ENCODE measurements at places on chromosomes 4 and X.
A peak's percentile ranks its signal among the peaks of the same experiment; 100 is the strongest.

GRCh38 chr4:157220371-157220881 is at the start of gene GRIA2:
GRIA2 (plus strand) TSS chr4:157220728; CDS start chr4:157221043, 315 bp downstream.
- DNase-seq, result peak; percentile 28

DNA sequence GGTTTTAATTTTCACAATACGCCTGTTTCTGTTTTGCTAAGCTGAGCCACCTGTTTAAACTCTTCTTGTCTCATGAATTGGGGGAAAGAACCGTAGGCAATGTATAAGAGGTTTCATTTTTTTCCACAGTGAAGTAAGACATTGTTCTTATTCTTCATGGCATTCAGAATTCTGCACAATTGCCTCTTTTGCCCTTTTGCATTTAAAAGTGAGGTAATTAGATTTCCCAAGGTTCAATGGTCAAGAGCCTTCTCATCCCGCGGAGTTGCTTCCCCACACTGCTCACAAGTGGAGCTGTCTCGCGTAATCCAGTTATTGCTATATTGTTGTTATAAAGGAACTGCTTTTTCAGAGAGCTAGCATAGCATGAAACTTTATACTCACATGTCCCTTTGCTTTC is 90.9 kb upstream of the SPRY1 start:
- peak; percentile 68 for DNase-seq

GRCh38 chr4:7733201-7733600 is 206.5 kb downstream of the AFAP1 start:
- no peak for DNase-seq

DNA sequence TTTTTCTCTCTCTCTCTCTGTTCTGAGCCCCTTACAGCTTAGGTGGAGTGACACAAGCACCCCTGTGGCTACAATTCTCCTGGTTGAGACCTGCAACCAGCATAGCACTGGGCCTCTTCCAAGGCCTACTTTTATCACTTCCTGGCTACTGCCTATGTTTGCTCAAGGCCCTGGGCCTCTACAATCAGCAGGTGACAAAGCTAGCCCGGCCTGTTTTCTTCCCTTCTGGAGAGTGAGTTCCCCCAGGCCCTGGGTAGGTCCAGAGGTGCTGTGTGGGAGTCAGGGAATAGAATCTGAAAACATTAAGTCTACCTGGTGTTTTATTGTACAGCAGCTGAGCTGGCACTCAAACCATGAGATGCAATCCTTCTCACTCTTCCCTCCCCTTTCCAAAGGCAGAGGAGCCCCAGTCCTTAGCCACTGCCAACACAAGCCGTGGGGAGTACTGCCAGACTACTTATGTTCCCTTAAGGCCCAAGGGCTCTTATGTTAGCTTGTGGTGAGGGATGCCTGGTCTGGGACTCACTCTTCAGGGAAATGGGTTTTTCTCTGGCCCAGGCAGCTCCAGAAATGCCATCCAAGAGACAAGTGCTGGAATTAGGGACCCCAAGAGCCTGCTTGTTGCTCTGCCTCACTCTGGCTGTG is 23.8 kb upstream of the MAGEC3 start:
- DNase-seq, result no peak

GRCh38 chrX:38806875-38807621 is 5.8 kb downstream of the MID1IP1 start:
- no peak for DNase-seq

DNA sequence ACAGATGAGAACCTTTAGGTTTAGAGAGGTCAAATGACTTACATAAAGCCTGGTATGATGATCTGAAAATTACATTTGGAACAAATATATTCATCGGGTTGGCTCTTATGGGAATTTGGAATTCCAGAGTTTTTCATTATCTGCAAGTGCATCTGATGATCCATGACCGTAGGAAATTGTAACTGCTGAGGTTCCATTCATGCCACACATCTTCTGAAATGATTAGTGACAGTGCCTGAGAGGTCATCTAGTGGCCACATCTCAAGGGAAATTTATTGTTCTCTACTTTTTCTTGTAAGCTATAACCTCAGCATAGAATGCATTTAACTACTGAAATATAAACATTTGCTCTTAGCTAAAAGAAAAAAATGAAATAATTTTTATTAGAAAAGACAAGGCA is 105.8 kb upstream of the NWD2 start:
- no peak for DNase-seq

GRCh38 chr4:102541697-102542096 is 40.5 kb downstream of the NFKB1 start:
- peak; percentile 62 for DNase-seq

GRCh38 chrX:46553935-46554334 is 8.7 kb upstream of the ZNF674 start:
- no peak for DNase-seq

DNA sequence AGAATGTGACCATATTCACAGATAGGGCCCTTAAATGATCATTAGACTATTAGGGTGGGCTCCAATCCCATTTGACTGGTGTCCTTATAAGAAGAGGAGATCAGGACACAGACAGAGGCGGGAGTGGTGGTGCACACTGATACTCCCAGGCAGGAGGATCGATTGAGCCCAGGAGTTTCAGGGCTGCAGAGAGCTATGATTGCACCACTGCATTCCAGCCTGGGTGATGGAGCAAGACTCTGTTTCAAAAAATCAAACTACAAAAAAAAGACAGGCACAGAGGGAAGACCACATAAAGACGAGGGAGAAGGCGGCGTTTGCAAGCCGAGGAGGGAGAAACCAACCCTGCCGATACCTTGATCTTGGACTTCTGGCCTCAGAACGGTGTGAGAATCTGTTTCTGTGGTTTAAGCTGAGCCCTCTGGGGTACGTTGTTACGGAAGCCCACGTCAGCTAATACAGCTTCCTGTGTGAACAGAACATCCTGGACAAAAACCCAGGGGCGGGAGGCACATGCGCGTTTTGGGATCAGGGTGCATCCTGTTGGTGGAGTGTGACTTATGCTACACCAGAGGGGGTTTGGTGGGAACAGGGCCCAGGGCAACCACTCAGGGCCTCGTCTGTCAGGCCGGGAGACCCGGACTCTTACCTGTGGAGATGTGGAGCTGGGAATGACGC is 211.8 kb upstream of the PSAPL1 start:
- DNase-seq, result no peak

DNA sequence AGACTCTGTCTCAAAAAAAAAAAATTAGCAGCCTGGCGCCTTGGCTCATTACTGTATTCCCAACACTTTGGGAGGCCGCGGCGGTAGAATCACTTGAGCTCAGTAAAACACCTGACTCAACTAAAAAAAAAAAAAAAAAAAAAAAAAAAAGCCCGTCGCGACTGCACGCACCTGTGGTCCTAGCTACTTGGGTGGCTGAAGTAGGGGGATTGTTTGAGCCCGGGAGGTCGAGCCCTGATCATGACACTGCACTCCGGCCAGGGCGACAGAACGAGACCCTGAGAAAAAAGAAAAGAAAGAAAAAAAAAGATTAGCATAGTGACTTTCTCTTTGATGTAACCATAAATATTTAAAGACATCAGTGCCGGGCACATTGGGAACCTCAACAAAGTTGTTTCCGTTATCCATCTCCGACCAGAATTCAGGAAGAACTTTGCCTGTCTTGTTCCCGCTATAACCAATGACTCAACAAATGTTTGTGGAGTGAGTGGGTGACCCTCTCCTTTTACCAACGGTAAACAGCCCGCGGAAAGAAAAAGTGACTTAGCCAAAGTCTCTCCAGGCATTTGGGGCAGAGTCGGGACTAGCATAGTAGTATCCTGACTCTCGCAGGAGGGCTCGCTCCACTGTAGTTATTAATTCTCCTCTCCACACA is 553 bp upstream of the MED28 start:
- DNase-seq, result peak; percentile 2

- DNase-seq, result no peak
These were observed 645.1 kb downstream of the RAPGEF2 start for GRCh38 chr4:159747983-159748382.

DNA sequence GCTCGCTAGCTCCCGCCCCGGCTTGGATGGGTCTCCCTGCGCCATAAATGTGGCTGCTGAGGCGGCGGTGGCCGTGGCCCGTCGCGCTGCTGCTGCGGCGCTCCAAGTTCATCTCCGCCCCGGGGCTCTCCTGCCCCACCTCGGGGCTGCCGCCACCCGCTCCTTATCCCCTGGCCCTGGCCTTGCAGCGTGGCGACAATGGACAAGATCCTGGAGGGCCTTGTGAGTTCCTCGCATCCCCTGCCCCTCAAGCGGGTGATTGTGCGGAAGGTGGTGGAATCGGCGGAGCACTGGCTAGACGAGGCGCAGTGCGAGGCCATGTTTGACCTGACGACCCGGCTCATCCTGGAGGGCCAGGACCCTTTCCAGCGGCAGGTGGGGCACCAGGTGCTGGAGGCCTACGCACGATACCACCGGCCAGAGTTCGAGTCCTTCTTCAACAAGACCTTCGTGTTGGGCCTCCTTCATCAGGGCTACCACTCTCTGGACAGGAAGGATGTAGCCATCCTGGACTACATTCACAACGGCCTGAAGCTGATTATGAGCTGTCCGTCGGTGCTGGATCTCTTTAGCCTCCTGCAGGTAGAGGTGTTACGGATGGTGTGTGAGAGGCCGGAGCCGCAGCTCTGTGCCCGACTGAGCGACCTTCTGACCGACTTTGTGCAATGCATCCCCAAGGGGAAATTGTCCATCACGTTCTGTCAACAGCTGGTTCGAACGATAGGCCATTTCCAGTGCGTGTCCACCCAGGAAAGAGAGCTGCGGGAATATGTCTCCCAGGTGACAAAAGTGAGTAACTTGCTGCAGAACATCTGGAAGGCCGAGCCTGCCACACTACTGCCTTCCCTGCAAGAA is 763 bp downstream of the USP38 start:
- DNase-seq, result no peak

- DNase-seq, result no peak
These were observed 253.5 kb upstream of the GATB start for GRCh38 chr4:152014280-152014679.

DNA sequence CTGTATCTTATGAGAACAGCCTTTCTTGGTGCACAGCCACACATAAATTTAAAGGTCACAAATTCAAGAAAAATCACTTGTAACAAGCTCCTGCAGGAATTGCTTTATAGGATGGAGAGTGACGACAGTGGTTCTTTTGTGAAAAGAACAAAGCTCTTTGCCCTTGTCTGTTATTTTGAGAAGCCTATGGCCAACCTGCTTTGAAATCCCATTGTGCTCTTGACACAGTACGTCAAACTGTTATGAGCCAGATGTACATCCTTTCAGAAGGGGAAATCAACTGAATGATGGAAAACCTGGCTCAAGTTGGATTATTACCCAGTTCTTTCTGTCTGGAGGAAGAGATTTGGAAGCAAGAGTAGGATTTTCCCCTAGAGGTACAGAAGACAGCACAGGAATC is 1454.2 kb downstream of the ARAP2 start:
- DNase-seq, result no peak

DNA sequence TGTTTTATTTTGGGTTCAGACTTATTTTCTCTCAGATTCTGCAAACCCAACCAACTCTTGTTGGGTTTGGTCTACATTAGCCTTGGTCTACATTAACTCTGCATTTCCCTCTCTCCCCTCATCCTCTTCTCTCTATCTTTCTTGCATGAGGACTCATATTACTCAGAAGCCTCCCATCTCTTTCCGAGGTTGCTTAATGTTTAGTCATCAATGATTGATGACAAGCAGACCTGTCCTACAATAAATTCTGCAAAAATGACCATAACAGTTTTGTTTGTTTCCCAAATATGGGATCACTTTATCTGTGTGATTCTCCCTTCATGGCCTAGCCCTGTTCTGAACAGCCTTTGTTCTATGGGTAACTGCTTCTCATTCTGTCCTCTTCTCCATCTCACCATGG is 75.2 kb downstream of the GABRB1 start:
- no peak for DNase-seq

DNA sequence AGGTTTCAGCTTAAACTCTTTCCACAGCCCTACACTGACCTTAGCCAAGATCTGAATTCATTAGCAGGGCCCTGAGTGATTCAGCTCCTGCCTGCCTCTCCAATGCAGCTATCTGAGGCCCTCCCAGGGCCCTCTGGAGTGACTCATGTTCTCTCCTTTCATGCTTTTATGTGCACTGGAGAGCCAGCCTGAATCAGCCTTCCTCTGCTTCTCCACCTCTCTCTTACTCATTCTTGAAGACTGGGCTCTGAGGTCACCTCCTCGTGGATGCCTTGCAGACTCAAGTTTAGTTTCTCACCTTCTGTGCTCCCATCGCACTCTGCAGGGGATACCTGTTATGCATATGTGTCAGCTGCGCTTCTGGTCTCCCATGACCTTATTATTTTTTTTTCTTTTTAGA is 3.1 kb upstream of the OCIAD2 start:
- peak; percentile 30 for DNase-seq

DNA sequence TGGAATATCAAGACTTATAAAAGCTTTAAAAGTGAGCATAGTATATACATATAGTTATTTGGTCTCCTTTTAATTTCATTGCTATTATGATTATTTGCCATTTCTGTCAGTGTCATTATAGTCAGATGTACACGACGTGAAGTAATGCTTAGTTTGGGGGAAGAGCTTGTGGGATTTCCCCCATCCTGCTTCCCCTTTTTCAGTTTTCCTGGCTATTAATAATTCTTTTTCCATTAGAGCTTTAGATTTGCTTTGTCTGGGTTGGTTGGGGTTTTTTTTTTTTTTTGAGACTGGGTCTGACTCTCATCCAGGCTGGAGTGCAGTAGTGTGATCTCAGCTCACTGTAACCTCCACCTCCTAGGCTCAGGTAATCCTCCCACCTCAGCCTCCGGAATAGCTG is 5.4 kb downstream of the ABCE1 start:
- no peak for DNase-seq

- DNase-seq, result no peak
These were observed 49.3 kb downstream of the KDR start for GRCh38 chr4:55075823-55076716.

DNA sequence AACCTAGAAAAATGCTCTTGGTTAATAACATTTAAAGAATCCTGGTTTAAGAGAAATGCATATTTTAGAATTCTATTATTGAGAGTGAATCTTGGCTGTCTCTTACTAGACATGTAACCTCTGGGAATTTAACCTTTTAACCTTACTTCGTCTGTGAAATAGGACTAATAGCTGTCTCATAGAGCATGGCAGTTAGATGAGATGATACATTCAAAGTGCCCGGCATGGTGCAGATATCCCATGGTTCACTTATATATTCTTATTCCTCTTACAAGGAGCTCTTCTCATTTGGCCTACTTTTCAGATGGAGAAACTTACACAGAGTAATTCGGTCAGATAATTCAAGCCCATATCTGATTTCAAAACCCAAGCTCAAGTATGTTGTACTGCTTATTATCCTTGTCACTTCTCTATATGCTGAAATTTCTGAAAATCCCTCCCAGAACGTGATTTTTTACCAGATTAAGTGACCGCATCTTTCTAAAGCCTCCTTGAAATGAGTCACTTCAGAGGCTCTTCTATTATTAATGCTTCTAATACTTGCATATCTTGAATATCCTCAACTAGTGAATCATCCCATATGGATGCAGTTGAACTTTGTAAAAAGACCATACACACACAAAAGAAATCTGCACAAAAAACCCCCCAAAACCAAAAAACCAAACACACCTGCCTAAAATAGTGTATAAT is 4.9 kb downstream of the CDKN2AIP start:
- DNase-seq, result no peak

- DNase-seq, result no peak
These were observed 105.0 kb upstream of the AFAP1 start for GRCh38 chr4:8044699-8045098.

Data from SK-MEL-5 (cell line).